ENCODE measurements at places on chromosomes 1 and 21.

- no peak for DNase-seq
Observed at GRCh38 chr1:229150518-229150917, 120.4 kb upstream of the RAB4A start.

- DNase-seq, result no peak
Observed at GRCh38 chr1:121546830-121547591, 362.2 kb downstream of the SRGAP2C start.

- DNase-seq, result no peak
Observed at GRCh38 chr21:27756191-27756590, 789.3 kb upstream of the ADAMTS5 start.

DNA sequence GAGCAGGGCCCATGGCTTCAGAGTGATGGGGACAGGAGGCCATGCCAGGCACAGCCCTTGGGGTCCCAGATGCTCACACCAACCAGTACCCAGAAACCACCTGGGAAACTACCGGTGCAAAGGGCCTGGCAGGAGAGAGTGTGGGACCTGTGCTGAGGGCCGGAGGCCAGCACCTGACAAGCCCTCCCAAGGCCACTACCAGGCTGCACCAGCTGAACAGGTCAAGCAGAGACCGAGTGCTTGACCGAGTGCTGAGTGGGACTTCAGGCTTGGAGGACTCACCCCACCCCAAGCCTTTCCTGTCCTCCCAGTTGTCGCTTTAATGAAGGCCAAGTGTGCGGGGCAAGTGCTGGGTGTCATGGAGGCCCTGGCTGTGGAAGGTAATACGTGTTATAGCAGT lies 36.5 kb downstream of the SNAP47 start:
- no peak for DNase-seq

DNA sequence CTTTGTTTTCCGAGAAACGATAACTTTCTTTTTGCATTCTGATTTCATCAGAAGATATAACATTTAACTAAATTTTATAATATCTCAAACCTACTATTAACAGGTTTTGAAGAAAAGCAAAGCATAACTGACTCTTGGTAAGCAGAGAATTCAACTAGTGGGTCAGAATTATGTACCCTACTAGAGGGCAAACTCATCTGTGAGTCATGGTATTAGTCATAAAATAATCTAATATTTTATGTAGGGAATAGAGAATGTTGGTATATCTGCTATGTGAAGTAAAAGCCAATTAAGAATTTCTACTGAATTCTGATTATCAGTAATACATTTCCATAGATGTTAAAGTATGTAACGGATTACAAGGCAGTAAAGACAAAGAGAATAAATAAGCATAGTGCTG lies 56.8 kb downstream of the USP1 start:
- no peak for DNase-seq

DNA sequence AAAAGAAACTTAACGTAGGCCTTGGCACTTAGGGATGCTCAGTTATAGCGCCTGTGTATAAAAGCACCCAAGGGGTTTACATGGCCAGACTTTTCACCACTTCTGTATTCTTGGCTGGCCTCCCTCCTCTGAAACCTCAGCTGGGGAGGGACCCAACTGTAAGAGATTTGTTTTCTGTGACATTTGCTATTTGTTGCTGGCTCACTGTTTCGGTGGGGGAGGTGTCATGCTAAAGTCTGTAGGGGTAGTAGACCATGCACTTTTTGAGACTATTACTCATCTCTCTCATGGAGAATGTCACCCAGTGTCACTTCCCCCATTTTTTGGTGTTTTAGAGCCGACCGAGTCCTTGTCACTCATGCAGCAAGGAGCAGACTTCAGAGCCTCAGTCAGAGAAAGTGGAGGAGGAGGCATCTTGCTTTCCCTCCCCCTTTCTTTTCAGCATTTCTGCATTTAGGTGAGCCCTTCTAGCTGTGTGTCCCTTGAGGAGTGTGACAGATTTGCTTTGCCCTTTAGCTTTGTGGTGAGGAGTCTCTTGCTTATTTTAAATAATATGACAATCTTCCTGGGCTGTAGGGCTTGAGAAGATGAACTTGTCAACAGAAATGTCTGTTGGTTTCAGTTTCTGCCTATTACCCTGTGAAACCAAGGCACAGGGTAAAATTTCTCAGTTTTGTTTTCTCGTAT lies 160.1 kb downstream of the FASLG start:
- no peak for DNase-seq

DNA sequence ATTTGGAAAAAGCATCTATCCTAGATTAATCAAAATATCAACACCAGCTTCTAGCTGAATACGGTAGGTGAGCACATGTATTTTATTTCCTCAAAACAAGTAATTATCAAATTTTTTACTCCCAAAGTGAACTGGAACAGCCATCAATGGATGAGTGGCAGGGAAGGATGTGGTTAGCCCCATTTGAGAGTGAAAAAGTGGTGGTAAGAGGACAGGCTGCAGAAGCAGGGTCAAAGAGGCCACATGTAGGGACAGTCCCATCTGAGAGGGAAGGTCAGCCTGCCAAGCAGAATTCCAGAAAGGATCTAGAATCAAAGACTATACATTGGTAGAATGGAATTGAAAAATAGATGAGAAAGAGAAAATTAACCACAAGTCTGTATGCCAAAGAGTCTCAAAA lies 163.8 kb downstream of the SMYD3 start:
- no peak for DNase-seq

GRCh38 chr21:29172282-29172681 lies 41.8 kb downstream of the MAP3K7CL start:
- DNase-seq, result no peak

DNA sequence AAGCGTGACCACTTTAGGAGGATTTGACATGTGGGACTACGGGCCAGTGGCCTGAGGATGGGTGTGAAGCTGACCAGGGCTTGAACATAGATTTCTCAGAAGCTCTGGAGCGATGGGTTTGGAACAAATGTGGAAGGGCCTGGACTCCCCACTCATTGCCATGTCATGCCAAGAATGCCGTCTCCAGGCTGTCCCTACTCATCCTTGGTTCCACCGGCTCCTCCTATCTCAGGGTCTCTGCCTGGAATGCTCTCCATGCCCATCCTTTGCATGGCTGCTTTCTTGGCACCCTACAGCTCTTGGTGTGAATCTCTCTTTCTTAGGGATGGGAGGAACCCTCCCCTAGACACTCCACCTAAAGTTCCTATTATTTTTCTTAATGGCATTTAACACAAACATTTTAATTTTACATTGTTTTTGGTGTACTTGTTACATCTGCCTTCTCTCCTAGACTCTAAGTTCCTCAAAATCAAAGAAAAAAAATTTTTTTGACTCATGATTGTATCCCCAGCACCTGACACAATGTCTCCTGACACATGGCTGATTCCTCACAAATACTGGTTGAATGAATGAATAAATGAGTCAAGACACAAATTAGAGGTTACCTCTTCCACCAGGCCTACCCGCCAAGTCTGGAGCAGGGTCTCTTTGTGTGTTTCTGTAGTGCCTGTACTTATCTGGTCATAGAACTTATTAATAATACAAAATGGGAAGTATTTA lies 114.5 kb downstream of the OMA1 start:
- DNase-seq, result no peak

DNA sequence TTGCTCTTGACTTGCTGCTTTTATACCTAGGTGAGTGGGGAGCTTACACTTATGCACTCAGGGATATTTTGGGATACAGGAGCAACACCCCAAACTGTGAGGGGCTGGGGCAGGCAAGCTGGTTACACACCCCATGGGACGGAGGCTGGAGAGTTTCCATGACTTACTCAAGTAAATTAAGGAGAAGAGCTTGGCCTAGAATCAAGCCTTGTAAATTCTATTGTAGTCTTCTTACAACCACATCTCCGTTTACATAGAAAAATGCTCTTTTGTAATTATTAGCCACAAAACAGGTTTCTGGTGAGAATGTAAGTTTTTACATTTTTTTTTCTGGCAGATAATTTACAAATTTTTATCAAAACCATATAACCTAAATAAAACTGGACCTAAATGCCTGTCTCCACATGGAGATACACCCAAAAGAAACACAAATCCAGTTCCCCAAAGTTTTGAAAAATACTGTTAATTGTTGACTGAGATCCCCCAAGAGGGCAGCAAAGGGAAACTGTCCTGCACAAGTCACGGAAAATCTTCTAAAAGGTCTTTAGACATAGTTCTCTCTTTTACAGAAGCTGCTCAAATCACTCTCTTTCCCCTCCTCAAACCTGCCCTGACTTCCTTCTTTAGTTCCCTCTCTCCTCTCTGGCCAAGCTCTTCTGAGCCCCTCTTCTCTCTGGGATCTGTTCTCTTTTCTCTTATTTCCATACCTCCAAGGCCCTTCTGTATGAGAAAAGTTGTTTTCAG lies 134.0 kb downstream of the HIVEP3 start:
- DNase-seq, result no peak

DNA sequence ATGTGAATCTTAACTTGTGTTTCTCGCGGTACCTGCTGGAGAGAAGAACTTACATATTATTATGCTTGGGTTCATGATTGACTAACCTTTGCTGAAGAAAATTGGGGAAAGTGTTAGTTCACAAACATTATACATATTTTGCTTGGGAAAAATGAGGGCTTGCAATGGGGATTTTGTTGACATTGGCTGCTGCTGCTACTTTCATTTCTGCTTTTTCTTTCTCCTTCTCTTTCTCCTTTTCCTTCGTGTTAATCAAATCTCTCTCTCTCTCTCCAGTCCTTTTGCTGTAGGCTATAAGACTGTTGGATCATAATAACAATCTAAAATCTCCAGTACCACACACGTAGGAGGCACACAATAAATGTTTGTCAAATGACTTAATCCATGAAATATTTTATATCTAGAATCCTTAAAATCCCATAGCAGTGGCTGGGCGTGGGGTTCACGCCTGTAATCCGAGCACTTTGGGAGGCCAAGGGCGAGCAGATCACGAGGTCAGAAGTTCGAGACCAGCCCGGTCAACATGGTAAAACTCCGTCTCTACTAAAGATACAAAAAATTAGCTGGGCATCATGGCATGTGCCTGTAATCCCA lies 23.0 kb downstream of the IRF2BP2 start:
- DNase-seq, result no peak

DNA sequence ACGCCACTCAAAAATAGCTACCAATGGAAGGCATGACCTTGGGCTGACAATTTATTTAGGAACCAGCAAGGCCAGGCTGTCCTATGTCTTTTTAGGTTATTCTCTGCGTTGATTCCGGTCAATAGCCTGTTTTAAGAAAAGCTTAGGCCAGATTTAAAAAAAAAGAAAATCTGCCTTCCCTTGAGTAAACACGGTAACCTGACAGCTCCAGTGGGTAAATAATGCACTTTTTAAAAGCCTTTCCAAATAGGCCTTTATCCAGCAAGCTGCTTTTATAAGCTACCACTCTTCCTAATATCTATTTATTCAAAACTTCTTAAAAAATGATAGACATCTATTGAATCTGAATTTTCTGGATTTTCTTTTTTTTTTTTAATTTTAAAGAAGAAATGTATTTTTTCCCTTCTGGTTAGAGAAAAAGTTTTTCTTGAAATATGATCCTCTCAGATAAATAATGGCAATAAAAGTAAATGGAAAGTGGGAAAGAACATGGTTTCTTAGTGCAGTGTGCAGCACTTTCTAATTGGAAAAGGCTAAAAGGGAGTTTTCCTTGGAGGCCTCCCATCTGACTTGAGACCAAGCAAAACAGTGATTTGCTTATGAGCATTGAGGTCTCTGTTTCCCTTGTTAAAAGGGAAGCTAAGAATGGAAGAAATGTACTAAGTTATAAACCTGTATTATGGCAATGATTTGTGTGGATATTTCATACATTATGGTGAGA lies 281.0 kb upstream of the RUNX1 start:
- no peak for DNase-seq

GRCh38 chr1:56654126-56654923 lies 9.2 kb downstream of the PRKAA2 start:
- no peak for DNase-seq

- no peak for DNase-seq
Observed at GRCh38 chr1:14903922-14904321, 249.6 kb upstream of the TMEM51 start.

- no peak for DNase-seq
Observed at GRCh38 chr1:6241887-6242740, 1.9 kb upstream of the HES3 start.

GRCh38 chr1:67446893-67447292 lies 16.7 kb upstream of the SERBP1 start:
- DNase-seq, result no peak

- no peak for DNase-seq
Observed at GRCh38 chr1:5603353-5604104, 388.7 kb downstream of the NPHP4 start.

DNA sequence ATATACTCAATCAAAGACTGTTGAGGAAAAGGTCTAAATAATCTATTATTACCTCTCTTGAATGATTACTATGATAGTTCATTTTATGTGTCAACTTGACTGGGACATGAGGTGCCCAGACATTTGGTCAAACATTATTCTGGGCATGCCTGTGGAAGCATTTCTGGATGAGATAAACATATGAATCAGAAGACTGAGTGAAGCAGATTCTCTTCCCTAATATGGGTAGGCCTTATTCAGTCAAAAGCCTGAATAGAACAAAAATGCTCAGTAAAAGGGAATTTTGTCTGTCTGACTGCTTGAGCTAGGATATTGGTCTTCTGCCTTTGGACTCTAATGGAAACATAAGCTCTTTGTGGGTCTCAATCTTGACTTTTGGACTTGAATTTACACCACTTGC lies 73.3 kb upstream of the SOX13 start:
- DNase-seq, result no peak

- no peak for DNase-seq
Observed at GRCh38 chr1:205967554-205968335, 24.5 kb upstream of the SLC26A9 start.

GRCh38 chr1:227556288-227556687 lies 7.1 kb upstream of the ZNF678 start:
- no peak for DNase-seq

- DNase-seq, result no peak
Observed at GRCh38 chr1:222014001-222014400, 272.1 kb upstream of the DUSP10 start.

GRCh38 chr1:112402682-112403643 lies 6.9 kb downstream of the CTTNBP2NL start:
- no peak for DNase-seq

DNA sequence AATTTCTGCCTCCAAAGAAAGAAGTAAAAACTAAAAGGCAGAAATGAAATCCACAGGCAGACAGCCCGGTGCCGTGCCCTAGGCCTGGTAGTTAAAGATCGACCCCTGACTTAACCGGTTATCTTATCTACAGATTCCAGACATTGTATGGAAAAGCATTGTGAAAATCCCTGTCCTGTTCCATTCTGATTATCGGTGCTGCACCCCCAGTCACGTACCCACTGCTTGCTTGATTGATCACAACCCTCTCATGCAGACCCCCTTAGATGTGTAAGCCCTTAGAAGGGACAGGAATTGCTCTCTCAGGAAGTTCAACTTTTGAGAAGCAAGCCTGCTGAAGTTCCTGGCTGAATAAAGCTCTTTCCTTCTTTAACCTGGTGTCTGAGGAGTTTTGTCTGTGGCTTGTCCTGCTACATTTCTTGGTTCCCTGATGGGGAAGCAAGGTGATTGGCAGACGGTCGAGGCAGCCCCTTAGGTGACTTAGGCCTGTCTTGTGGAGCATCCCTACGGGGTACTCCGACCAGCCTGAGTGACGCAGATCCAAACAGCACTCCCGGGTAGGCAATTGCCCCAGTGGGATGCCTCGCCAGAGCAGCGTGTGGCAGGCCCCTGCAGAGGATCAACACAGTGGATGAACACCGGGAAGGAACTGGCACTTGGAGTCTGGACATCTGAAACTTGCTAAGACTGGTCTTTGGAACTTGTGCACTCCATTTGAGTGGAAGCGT lies 111.2 kb upstream of the PPM1J start:
- no peak for DNase-seq

All from gastrocnemius medialis (tissue), 4 donors.